ENCODE measurements at places on chromosomes 3 and 15.

DNA sequence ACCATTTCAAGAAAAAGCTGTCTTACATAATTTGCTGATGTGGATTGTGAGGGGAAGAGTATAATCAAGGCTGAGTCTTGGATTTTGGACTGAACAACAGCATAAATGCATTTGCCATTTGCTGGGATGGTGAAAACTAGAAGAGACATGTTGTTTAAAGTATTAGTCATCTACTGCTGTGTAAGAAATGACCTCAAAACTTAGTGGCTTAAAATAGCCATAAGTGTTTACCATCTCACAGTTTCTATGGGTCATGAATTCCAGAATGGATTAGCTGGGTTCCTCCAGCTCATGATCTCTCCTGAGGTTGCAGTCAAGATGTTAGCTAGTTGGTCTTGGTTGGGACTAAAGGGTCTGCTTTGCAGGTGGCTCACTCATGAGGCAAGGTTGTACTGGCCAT is 66.2 kb downstream of the SCN11A start:
- DNase-seq = no peak

- DNase-seq = no peak
Observed at GRCh38 chr3:144989807-144990206, 1018.2 kb downstream of the DIPK2A start.

DNA sequence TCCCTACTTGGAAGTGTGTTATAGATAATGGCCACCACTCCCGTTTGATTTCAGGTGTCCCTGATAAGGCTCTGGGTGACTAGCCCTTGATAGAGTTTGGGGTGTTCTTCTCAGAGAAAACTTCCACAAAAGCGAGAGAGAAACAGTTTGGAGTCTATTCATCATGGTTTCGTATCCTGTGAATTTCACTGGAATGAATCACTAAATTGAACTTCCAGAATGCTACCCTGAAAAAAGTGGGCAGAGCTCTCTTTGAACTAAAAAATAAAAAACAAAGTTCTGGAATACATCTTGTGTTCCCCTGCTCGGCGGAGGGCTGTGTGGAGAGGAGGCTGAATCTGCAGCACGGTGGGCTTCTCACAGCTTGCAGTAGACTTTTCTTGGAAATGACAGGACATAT is 52.8 kb upstream of the FAM98B start:
- DNase-seq = no peak

GRCh38 chr3:80606073-80606472 is 838.3 kb upstream of the ROBO1 start:
- no peak for DNase-seq

DNA sequence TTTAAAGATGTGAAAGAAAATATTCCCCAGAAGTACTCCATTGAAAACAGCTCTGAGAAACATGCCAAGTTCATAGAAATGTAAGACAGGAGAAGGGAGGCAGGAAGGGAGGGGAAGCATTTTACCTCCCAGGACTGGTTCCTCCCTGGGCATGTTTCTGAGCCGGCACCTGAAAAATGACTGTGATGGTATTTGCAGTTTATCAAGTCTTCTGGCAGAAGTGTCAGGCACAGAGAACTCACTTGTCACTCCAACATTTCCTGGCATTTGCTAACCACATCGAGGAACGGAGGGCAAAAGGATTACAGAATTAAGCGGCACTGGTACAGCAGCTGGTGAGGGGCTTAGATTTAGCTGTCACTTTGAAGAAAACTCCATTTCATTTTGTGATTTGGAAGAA is 1054.0 kb downstream of the TUSC7 start:
- no peak for DNase-seq

DNA sequence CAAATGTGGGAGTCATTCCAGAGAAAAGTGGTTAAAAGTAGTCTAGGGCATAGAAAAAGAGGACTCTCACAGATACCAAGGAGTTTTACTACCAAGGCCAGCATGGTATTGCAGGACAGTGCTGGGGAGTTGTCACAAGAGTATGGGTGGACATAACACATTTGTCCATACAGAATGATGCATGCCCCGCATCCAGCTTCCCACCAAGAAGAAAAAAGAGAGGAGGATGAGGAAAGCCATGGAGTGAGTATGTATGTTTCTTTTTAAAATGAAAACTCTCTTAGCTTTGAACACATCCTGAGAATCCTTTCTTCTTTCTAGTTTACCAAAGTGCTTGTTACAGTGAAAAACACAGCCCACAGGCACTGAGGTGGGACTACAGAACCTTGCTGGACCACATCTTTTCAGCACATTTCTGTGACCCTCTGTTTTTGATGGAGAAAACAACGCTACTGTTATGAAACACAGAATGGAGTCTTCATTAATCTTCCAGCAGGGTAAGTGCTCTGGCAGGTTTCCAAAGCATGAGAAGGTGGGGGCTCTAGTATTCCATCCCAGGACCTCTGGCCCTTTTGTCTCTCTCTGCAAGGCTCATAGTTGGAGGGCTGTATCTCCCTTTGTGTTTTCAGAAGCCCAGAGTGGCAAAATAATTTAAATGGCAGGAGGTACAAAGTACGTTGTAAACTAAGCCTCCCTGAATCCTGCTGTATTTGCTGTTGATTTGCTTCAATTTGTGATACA is 12.7 kb downstream of the NR2E3 start:
- DNase-seq = no peak

GRCh38 chr3:61058836-61059235 is 192.4 kb downstream of the FHIT start:
- no peak for DNase-seq

DNA sequence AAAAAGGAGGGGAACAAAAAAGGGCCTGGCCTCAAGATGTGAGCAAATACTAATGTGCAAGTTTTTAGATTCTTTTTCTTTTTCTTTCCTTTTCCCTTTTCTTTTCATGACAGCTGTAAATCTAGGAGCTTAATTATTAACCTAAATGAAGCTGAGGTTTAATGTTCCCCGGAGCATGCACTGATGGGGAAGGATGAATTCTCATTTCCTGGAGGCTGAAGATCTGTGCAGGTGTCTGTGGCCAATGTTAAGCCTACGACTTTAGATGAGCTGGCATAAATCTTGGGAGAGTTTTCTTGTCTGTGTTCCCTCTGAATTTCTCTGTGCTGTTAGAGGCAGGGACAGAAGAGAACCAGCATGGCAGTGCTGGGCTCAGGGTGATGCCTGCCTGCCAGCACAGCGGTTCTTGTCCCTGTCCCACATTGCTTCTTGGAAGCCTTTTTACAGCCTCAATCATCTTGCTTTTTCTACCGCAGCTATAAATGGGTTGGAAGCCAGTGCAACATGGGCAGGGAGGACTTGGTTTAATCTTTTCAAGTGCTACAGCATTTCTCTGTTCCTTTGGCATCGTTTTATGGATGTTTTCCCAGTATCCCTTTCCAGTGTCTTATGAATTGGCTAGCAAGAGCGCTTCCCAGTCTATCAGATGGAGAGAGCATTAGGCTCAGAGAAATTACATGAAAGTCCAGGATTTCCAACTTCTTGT is 119.1 kb downstream of the ATG7 start:
- DNase-seq = no peak

GRCh38 chr3:11478167-11478566 is 165.5 kb downstream of the VGLL4 start:
- no peak for DNase-seq

GRCh38 chr3:129453732-129454131 is 13.7 kb downstream of the IFT122 start:
- no peak for DNase-seq

DNA sequence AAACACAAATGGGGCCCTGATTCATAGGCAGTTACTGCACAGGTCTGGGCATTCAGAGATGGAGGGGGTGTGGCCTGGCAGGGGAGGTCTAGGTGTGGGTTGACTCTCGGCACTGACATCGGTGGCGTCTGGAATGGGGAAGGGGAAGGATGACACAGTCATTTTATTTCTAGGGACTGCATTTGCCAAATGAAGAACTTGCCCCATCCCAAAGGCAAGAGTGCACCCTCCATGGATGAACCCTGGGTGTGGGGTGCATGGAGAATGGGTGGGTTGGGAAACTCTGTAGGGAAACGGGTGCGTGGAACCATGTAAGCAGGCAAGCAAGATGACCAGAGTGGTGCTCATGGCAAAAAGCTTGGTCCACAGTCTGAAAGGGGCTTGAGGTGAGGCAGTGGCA is 24.5 kb downstream of the SLC6A20 start:
- peak; percentile 48 for DNase-seq

GRCh38 chr3:197149-197827 is 725 bp downstream of the CHL1 start:
- no peak for DNase-seq

- peak; percentile 30 for DNase-seq
Observed at GRCh38 chr15:99096173-99096893, 8.5 kb upstream of the SYNM start.

DNA sequence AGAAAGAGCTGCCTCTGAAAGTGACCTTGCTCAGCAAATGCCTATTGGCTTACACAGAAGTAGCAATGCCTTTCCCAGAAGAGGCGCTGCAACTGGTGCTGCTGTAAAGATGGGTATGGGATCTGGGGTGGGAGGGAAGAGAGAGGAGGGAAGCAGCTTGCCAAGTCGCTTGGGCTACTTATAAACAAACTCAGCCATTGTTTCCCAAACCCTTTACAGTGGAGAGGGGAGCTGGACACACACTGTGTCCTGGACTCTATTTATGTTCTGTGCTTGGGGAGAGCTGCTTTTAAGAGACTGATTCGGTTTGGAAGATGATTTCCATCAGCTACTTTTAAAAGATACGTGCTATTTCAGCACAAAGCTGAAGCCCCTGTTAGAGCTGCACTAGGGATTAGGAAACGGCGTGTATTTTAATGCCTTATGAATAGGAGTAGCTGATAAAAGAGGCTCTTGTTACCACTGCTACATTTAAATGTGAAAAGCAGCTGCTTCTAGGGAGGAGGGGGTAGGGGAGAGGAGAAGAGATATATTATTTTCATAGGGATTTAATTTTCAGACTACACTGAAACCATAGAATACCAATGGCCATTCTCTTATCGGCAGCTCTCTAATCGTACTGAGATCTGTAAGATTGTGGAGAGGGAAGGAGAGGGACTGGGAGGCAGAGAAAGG is 440.6 kb downstream of the MCTP2 start:
- DNase-seq = no peak

GRCh38 chr15:100158356-100158755 is 183.4 kb downstream of the ADAMTS17 start:
- no peak for DNase-seq

DNA sequence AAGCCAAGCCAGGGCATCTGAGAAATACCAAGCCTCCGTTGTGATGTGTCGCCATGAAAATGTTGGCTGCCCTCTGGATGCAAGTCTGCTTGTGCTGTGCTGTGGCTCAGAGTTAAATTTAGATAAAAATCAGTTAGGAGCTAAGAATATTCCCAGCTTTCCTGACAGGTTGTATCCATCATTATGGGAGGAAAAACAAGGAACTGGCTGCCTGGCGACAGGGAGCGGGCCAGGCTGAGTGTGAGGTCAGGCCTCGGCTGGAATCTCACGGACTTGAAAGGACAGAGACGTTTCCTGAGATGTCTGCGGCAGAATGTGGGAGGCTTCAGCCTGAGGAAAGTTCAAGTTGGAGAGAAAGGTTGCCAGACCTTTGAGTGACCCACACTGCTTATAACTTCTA is 213.8 kb downstream of the THSD4 start:
- no peak for DNase-seq

GRCh38 chr3:12796171-12797123 is at the start of gene CAND2:
TSS of gene CAND2 (plus strand) at chr3:12796680. CDS start at chr3:12796721, 41 bp downstream.
- peak; percentile 78 for DNase-seq

DNA sequence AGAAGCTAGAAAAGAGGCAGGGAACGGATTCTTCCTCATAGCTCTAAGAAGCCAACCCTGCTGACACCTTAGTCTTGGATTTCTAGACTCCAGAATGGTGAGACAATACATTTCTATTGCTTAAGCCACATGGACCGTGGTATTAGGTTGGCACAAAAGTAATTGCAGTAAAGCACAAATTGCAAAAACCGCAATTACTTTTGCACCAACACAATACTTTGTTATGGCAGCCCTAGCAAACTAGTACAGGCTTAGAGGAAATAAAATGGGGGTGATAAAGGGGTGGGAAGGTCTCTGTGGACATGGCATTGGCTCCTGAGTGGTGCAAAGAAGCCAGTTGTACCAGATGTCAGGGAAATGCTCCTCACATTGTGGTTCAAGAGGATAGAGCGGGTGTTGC is 56.0 kb downstream of the SLC7A14 start:
- no peak for DNase-seq

- no peak for DNase-seq
Observed at GRCh38 chr3:115251509-115251908, 104.4 kb upstream of the ZBTB20 start.

DNA sequence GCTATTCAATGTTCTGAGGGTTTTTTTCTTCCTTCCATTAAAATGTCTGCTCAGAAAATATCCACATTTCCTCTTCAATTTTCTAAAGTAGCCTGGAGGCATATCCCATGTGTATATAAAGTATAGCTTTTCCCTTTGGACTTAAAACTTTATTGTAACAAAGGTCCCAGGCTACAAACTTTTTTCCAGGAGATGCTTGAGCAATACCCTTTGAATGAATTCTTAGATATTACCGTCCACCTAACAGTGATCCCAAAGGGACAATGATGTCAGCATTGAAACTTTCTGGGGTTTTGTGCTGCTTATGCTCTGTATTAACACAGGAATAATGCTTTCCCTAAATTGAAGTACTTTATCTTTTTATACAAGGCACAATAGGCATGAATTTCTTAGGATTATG is 525.2 kb downstream of the CADM2 start:
- no peak for DNase-seq

GRCh38 chr3:114454551-114455251 is 160.9 kb downstream of the TIGIT start:
- peak; percentile 58 for DNase-seq

DNA sequence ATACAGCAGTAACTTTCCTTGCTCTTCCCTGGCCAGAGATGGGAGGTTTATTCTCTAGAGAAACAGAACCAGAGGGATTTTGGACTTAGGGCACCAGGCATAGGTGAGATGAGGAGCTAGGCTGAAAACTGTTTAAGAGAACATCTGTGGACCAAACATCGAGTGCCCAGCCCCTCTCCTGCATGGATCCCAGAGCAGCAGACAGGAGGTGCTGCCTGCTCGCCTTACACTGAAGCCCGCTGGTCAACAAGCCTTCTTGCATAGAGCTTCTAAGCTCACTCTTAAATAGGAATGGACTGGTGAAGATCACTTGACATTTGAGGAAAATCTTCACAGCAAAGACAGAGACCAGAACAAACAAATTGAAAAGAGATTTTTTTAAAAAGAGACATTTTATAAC is 41.2 kb downstream of the PARP15 start:
- no peak for DNase-seq

GRCh38 chr3:177185035-177185574 is 12.2 kb downstream of the TBL1XR1 start:
- DNase-seq = peak; percentile 53

Data from activated CD8-positive, alpha-beta memory T cell treated with anti-CD3 and anti-CD28 coated beads for 24 hours (primary cell).